ENCODE measurements at places on chromosomes 7 and 10. TPM values are rescaled to one million over a fixed set of nuclear protein-coding genes. Genes with fewer than 3 reads are reported as not detected.

SVOPL gene
- not detected for total RNA-seq

GIMAP4 gene
- total RNA-seq: 39.1 TPM

CDK14 gene
- total RNA-seq: 2.1 TPM

OR6B1 gene
- not detected for total RNA-seq

UCN3 gene
- not detected for total RNA-seq

ELN gene
- not detected for total RNA-seq

FANK1 gene
- 0.44 TPM for total RNA-seq
